ENCODE measurements at places on chromosomes 5 and 9. TPM values are rescaled to one million over a fixed set of nuclear protein-coding genes. Genes with fewer than 3 reads are reported as not detected.

- H3K4me1 ChIP-seq: no peaks in the 10 kb centered on the region
- no peak overlapping the region for H3K27ac ChIP-seq
- H3K4me3 ChIP-seq: no peak overlapping the region
These were observed 112.6 kb downstream of the CACNA1B start for GRCh38 chr9:137989999-137990715.

GRCh38 chr9:128061275-128061960 lies 5.7 kb downstream of the NAIF1 start:
- no peaks in the 10 kb centered on the region for H3K27me3 ChIP-seq
- H3K4me3 ChIP-seq: no peak overlapping the region
- peaks cover 9% of the 10 kb centered on the region for H3K4me1 ChIP-seq
- no peaks in the 10 kb centered on the region for H3K36me3 ChIP-seq

DNA sequence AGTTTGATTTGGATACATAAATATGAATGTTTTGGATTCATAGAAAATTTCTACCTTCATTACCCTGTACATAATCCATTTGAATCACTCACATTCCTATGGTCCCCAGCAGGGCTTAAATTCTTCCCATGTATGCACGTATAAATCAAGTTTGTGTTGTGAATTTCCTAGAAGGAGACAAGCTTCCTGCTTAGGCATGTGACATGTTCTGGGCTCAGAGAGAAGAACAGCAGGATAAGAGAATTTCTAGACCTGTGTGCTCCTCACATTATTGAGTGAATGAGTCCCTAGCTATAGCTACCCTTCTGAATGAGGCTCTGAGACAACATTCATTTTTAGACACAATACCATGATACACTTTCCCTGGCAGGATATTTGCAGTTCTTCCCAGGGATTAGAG lies 229.1 kb downstream of the YTHDC2 start:
- no peaks in the 10 kb centered on the region for H3K4me1 ChIP-seq
- no peak overlapping the region for H3K27ac ChIP-seq
- H3K36me3 ChIP-seq: no peaks in the 10 kb centered on the region
- H3K27me3 ChIP-seq: no peaks in the 10 kb centered on the region

DNA sequence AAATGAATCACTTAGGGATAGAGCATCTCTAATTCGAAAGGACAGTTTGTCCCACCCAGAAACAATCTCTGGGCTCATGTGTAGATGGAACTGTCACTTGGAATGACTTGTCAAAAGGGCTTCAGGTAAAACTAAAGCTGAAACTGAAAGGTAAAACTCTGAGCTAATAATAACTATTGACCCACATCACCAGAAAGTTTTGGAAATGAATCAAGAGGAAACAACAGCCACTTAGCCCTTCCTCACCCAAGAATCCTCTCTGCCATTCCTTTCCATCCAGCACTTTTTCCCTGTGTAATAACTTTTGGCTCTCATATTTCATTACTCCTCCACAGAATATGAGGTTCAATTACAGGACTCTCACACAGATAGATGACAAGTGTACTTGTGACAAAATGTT lies 14.0 kb upstream of the GLRX start:
- H3K4me3 ChIP-seq: no peak overlapping the region
- H3K4me1 ChIP-seq: peaks cover 5% of the 10 kb centered on the region
- H3K27ac ChIP-seq: no peak overlapping the region
- DNase-seq: no peak
- no peaks in the 10 kb centered on the region for H3K36me3 ChIP-seq
- H3K27me3 ChIP-seq: no peaks in the 10 kb centered on the region

DNA sequence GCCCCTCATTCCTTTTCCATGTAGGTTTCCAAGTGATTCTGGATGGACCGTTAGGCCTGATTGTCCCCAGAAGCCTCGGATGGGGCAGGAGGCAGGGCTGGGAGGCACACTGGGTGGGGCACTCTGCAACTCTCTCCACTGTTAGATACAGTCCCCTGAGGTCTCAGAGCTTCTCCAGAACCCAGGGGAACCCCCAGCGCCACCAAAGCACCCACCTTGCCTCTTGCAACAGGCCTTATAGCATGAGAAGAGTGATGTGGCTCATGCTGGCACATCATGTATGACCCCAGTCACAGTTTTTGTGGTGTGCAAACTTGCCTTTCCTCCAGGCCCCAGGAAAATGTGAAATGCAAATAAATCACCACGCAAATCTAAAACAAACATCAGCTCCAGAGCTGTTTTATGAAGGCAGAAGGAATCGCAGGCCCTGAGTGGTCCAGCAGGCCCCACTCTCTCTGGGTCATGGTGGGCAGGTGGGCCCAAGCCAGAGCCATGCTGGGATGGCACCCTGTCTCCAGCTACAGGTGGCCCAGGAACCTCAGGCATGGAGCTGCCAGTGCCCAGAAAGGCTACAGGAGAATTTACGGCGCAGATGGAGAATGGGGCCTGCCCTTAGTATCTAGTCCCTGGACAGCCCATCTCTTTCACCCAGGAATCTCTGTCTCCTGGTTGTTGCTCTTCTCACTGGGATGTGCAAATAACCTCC lies 36.3 kb upstream of the CDKN2AIPNL start:
- no peak overlapping the region for H3K4me3 ChIP-seq
- H3K4me1 ChIP-seq: peaks cover 18% of the 10 kb centered on the region
- no peak for DNase-seq
- no peaks in the 10 kb centered on the region for H3K36me3 ChIP-seq
- no peak overlapping the region for H3K27ac ChIP-seq
- H3K27me3 ChIP-seq: no peaks in the 10 kb centered on the region

Gene NPR3
- 0.10 TPM for total RNA-seq

DNA sequence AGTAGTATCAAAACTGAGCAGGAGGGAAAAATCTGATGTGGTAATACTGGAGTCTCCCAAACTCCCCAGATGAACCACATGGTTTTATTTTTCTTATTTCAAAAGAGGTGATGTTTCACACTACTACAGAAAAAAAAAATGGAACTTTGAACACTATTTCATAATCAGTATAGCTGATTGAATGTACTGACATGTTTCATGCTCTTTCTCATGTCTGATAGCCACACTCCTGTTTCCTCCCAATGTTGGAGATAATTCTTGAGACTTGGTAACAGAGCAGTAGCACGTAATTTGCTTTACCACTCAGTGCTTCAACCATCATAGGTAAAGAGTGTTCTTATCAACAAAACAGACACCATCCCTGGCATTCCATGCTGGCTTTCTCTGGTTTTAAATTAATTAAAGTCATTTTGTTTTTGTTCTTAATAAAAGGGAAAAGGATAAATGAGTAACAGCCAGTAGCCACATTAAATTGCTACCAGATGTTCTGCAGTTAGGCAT lies 85.2 kb downstream of the MUSK start:
- no peak for DNase-seq
- peaks cover 4% of the 10 kb centered on the region for H3K4me1 ChIP-seq
- H3K27ac ChIP-seq: peak overlapping the region; percentile 17
- H3K36me3 ChIP-seq: no peaks in the 10 kb centered on the region
- no peak overlapping the region for H3K4me3 ChIP-seq

Gene CDHR2
- 0.72 TPM for total RNA-seq

Gene STING1
- total RNA-seq: 22.8 TPM

Gene SPAG8
- 0.90 TPM for total RNA-seq

- H3K27me3 ChIP-seq: peaks cover 2% of the 10 kb centered on the region
- H3K27ac ChIP-seq: no peak overlapping the region
- H3K4me3 ChIP-seq: no peak overlapping the region
- H3K36me3 ChIP-seq: no peaks in the 10 kb centered on the region
These were observed 53.7 kb upstream of the BOD1 start for GRCh38 chr5:173670130-173670651.
